ENCODE measurements at places on chromosomes 5 and 9.

GRCh38 chr9:97475059-97475458 is 26.4 kb upstream of the TMOD1 start:
- no peak for DNase-seq

DNA sequence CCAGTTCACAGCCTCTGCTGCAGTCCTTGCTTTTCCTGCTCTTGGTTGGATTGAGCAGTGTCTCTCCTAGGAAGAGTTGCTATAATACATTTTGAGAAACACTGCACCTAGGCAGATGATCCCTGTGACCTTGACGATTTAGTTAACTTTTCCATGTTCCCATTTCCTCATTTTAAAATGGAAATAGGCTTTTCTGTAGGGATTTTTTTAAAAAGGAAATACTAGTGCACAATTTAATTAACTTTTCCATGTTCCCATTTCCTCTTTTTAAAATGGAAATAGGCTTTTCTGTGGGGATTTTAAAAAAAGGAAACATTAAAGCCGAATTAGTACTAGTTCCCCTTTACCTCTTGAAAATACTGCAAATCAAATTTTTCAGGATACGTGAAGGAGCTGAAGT is 4.7 kb downstream of the ATP6V0E1 start:
- no peak for DNase-seq

- DNase-seq: no peak
Observed at GRCh38 chr9:130323051-130323745, 57.6 kb downstream of the HMCN2 start.

DNA sequence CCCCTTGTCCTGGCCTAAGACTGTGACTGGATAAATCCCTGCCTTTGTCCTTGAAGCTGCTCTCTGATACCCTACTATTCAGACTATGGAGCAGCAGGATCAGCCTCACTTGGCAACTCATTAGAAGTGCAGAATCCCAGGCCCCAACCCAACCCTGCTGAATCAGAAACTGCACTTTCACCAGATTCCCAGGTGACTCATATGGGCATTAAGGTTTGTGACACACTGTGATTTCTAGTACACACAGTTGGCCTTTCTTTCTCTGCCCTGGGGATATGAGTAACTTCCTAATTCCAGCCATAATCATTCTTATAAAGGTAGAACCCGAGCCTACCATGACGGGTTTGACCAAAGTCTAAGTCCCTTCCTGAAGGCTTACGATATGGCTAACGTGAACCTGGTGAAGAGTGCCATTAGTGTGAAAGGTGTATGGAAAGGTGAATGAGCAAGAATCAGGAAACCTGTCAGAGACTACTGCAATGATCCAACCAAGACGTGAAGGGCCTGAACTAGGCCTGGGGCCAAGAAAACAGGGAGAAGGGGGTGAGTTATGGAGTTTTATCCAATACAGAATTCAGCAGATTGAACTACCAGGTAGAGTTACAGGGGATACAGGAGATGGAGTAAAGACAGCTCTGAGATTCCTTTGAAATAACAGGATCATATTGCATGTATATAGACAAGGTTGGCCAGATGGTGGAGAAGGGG is 533.0 kb downstream of the BNC2 start:
- no peak for DNase-seq

- DNase-seq: no peak
Observed at GRCh38 chr5:176360894-176361436, 599 bp downstream of the KIAA1191 start.

DNA sequence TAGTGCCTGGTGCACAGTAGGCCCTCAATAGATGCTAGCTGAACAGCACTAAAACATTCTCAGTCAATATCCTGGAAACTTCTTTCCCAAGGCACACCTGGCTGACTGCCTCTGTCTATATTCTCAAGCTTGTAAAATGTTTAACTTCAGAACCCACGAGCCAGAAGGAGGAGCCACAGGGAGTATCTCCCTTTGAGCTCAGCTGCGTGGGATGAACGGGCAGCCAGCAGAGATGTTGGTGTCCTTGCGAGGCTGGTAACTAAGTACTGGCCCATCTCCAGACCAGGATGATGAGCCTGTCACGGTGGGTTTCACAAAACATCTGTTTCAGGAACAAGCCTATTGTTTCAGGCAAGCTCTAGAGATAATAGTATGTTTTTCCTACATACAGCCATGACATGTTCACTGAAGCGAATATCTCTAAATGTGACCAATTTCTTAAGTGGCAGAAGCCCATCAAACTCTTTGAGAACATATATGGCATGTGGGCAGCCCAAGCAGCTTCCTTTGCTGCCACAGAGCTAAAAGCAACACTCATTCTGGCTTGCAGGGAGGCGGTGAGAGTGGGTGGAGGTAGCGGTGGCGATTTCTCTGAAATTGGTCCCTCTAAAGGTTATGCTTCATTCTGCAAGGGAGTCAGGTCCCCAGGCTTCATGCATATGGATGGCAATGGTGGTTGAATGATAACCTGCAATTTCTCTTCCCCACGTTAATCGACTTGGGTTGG is 206.2 kb downstream of the TTLL11 start:
- no peak for DNase-seq

- no peak for DNase-seq
Observed at GRCh38 chr5:55044175-55044574, 20.1 kb downstream of the GZMK start.

DNA sequence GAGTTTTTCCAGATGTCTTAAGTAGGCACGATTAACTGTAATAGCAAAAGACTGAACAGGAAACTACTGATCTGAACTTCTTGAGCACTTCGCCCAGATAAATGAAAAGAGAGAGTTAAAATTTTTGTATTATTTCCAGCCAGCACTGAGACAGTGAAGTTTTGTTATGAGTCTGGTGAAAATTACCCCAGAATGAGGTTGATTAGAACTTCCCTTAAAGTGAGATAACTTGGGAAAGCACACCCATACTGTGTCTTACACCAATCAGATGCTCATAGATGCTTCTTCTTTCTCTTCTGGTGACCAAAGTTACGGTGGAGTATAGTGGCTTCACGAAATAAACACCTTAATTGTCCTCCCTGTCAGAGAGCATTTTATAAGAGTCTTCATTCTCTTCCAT is 131.8 kb upstream of the SLC12A2 start:
- no peak for DNase-seq

DNA sequence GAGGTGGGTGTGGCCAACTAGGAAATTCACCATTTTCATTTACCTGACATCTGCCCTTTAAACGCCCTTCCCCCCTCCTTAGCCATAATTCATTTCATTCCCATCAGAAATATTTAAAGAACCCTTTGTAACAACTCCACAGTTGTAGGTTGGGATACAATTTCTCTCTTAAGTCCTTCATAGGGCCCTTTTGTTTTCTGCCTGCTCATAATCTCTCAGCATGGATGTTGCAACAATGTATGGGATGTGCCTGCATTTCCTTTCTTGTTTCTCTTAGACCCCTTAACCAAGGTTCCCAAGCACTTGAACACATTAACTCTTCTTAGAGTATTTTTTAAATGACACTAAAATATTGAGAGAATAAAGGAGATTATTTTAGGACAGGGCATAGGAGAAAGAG is 51.7 kb upstream of the MYO10 start:
- DNase-seq: no peak
